ENCODE measurements at places on chromosomes 11 and 22. TPM values are rescaled to one million over a fixed set of nuclear protein-coding genes. Genes with fewer than 3 reads are reported as not detected.
A peak's percentile ranks its signal among the peaks of the same experiment; 100 is the strongest.

- DNase-seq, result no peak
These were observed 22.1 kb downstream of the GGTLC2 start for GRCh38 chr22:22666307-22667091.

LUZP2 gene
- total RNA-seq, result not detected

GRCh38 chr11:1752907-1753228 is 2.5 kb upstream of the IFITM10 start:
- DNase-seq, result no peak

DNA sequence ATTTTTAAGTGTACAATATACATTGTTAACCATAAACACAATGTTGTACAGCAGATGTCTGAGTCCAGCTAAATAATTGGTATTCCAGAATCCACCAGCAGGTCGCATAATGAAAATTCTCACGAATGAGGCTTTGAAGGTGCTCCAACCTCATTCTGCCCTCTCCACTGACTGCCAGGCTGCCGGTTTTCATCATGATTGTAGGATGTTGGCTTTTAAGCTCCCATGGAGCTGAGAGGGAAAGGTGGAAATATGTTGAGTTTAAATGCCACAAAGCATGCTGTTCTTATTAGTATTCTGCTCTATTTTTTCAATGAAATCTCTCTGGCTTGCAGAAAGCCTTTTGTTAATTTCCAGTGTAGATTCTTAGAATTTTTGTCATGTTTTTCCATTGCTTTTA is 337.2 kb upstream of the DDI1 start:
- DNase-seq, result no peak

DNA sequence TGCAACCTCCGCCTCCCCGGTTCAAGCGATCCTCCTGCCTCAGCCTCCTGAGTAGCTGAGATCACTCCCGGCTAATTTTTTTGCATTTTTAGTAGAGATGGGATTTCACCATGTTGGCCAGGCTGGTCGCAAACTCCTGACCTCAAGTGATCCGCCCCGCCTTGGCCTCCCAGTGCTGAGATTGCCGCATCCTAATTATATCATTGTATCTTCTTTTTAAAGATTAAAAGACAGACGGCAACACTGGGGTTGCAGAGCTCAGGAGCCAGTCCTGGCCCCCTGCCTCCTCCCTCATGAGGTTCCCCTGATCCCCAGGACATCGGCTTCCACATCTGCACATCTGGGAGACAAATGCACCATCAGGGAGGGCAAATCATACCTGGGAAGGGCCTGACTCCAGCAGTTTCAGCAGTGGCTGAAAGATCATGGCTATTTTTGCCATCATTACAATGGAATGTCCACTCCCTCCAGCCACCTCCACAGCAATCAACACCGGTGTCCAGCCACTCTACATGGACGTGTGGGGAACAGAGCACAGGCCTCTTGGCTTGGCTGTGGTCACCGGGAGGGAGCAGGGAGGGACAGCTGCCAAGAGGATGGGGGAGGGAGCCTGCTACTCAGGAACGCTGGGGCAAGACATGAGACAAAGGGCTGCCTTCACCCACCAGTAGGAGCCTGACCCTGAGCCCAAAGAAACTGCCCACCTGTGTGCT is 9.2 kb upstream of the CELSR1 start:
- peak; percentile 83 for DNase-seq

DNA sequence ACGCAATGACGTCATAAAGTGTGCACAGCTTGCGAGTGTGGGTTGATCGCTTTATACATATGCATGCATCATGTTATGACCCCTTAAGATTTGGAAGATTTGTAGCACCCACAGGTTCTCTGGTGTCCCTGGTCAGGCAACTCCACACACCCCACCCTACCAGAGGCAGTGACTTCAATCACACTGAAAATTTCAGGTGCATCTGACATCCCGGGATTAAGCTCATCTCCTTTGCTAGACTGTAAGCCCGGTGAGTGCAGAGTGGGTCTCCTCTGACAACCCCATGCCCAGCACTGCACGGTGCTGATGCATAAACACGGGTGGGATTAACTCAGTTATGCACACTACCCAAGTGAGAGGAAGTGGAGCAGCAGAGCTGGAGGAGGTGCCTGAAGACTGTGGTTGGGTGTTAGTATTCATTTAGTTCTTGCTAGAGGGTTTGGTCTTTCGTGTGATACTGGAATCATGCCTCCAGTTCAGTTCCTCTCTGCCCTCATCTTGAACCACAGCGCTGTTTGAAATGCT is 6.5 kb downstream of the ARSA start:
- peak; percentile 48 for DNase-seq

DNA sequence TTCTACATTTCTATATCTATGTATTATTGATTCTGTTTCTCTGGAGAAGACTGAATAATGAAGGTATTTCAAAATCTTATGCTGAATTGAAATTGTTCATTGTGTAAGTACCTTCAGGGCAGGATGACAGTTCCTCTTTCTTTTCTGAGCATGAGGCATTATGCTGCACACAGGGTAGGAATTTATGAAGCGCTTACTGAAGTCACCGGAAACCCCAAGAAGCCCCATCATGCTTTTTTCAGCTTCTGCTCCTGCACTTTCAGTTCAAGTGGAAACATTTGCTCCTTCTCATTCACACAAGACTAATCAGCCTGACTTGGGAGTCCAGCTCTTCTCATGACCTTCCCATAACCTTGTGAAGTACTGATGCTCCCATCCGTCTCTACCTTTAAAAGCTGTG is 314.7 kb upstream of the SORL1-AS1 start:
- no peak for DNase-seq

- DNase-seq, result peak; percentile 90
These were observed 6.4 kb downstream of the ELFN2 start for GRCh38 chr22:37420686-37421467.

CCDC179 gene
- total RNA-seq, result not detected

GRCh38 chr22:18071968-18072310 is 5.9 kb upstream of the PEX26 start:
- DNase-seq, result no peak

DNA sequence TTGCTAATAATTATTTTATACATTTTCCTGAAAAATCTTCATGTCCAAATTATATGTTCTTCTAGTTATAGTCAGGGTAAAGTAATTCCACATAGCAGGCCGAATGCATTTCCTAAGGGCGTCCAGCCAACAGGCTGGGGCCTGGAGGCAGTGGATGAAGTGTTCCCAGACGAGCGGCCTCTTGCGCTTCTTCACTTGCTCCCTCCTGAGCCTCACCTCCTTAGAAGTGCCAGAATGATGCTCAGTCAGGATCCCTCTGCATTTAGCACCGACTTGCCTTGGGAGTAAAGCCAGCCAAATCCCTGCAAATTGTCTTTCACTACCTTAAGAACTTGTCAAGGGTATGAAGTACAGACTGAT is 1.5 kb downstream of the OLFML1 start:
- DNase-seq, result no peak

SEC14L6 gene
- total RNA-seq, result not detected

DNA sequence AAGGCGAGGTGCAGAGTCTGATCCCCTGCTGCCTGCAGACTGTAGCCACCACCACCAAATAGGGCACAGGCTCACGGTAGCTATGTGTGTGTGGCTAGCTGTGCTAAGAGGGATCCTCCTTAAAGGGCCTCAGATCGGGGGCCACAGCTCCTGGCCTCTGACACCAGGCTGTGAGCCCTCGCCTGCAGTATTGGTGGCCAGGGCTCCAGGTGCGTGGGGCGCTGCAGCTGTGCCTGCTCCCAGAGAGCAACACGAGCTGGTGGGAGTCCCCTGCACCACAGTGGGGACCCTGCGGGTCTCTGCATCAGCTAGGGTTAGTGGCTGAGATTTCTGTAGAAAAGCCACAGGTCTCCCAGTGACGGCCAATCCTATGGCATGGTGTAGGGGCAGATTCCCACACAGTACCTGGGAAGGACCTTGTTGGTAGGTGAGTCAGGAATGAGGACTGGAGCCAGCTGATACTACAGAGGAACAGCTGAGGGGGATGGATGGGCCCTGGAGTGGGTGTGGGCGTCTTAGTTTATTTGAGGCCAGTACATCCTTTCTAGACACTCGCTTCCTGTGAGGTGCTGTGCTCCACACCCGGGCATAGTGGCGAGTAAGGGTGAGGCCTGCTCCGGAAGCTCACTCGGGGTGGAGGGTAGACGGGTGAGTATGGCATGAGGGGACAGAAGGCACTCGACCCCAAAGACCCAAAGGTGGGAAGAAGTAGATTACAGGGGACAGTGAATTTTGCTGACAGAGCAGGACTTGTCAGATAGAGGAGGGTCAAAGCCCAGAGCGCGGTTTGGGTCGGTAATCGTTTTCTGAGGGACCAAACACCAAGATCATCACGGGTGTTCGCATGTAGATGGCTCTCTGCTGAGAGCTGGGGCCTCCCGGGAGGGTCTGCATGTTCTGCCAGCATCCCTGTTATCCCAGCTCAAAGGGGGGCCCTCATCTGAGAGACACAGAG is 212.5 kb downstream of the TBC1D22A start:
- peak; percentile 47 for DNase-seq

RIMBP3B gene
- total RNA-seq, result 0.29 TPM

OR52I1 gene
- total RNA-seq, result not detected

OR5A1 gene
- not detected for total RNA-seq

IRAG1 gene
- 2.7 TPM for total RNA-seq

- DNase-seq, result peak; percentile 91
These were observed 19.3 kb downstream of the EIF3F start for GRCh38 chr11:8006349-8006977.

DNA sequence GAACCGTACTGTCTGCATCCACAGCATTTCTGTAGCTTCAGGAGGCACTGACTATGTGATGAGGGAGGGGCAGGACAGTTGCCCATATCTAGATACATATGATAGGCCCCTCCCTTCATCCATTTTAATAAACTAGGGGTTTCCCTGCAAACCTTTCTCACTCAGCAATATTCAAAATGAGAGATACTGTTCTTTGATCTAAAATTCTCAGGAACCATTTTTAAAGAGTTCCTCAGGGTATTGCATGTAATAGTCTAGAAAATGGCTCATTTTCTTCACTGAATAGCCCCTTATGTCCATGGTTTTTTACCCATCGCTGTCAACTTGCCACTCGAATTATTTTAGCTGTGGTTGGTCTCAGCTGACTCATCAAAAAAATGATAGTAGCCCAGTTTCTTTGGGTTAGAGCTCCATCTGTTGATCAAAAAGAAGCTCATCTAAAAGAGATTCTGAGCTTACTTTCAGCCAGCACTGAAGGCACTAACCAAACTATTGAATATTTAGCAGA is 37.0 kb upstream of the DNAJB7 start:
- DNase-seq, result peak; percentile 88

DNA sequence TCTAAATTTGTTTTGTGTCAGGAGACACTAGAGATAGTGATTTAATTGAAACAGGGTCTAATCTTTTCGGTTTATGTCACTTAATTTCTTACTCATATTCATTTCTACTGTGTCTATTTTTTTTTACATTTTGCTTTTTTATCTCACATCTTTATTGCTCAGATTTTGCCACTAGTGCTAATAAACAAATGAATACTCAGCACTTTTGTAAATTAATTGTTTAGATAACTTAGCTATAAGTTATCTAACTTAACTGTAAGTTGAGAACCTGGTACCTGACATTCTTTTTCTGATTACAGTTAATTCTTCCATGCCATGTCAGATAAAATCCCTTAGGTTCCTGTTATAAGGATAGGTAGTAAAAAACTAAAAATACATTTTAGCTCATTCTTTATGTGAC is 22.1 kb upstream of the OR5M8 start:
- DNase-seq, result no peak

DNA sequence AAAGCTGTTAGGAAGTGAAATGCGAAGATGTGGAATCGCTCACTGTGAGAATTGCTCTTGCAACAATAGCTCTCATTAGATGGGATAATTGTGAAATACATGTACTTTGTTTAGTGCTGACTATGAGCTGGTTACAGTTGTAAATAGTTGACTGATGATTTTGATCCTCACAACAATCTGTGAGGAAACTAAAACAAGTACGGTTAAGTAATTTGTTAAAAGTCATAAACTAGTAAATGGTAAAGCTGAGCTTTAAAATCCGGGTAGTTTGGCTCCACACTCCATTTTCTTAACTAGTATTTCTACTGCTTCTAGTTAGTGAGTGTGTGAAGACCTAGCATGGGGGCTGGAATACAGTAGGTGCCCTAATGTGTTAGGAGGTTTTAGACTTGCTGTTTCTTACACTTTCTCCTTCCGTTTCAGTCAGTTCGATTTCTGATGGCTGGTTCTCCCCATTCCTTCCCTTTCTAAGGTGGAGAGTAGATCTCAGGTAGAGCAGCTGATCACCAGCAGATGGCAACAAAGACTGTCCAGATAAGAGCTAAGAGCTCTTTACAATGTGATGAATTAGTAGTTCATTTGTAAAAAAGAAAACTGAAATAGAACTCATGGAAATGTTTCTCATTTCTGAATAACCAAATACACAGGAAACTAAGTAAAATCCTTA is 16.3 kb upstream of the CYP2R1 start:
- peak; percentile 75 for DNase-seq
